Activated CD8-positive, alpha-beta T cell treated with anti-CD3 and anti-CD28 coated beads for 36 hours (primary cell): ENCODE measurements at places on chromosomes 4 and X. TPM values are rescaled to one million over a fixed set of nuclear protein-coding genes. Genes with fewer than 3 reads are reported as not detected.
A peak's percentile ranks its signal among the peaks of the same experiment; 100 is the strongest.

- DNase-seq, result no peak
Measured at GRCh38 chr4:174657472-174657871, 135.2 kb upstream of the HPGD start.

The FRMD7 gene
- not detected for total RNA-seq

- no peak for DNase-seq
Measured at GRCh38 chr4:41145571-41146078, 68.7 kb downstream of the APBB2 start.

DNA sequence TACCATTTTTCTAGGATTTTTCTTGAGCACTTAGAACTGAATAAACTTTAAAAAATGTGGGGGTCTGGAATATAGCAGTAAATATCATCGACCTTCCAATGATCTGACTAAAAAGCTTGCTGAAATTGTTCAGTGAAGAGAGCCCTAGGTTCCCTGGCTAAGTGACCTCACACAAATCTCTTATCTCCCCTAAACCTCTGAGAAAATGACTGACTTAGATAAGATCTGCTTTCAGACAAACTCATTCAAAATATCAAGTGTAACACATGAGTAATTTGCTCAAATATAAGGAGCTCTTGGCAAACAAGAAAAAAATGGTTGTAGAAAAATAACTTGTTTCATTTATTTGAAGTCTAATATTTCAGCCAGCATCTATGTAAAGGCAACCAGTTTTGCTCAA, 441.7 kb upstream of the SLIT2 start:
- DNase-seq, result no peak

DNA sequence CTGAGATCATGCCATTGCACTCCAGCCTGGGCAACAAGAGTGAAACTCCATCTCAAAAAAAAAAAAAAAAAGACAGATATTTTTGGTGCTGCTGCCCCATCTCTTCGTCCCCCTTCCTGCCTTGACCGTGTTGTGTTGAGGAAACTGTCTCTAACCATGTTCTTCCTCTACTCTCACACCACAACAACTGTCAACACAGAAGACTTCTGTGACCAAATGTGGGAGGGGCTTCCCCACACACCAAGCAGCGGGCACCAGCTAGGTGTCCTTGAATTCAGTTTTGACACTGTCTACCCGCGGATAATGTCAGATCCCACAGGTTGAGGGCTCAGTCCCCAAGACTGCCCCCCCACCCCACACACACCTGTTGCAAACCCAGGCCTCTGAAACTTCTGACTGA, 104.7 kb upstream of the BCOR start:
- peak; percentile 35 for DNase-seq

DNA sequence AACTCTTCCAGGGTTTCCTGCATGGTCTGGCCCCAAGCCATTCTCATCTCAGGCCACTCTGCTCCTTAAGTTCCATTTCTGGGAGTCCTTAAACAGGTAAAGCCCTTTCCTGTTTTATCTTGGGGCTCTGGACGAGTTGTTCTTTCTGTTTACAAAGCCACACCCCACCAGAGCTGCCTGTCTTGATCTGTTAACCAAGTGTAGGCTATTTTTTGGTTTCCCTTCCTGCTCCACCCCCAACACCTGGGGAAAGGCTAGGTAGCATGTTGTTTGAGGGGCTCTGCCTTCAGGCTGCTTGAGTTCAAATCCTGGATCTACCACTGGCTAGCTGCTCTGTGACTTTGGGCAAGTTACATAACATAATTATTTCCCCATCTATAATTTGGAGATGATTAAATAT, 40.0 kb downstream of the ERVMER34-1 start:
- DNase-seq, result no peak

- no peak for DNase-seq
Measured at GRCh38 chrX:31374786-31375185, 302.9 kb upstream of the FTHL17 start.

The NFXL1 gene
- total RNA-seq, result 14.5 TPM

GRCh38 chr4:116132946-116133345, 952.4 kb downstream of the TRAM1L1 start:
- no peak for DNase-seq

DNA sequence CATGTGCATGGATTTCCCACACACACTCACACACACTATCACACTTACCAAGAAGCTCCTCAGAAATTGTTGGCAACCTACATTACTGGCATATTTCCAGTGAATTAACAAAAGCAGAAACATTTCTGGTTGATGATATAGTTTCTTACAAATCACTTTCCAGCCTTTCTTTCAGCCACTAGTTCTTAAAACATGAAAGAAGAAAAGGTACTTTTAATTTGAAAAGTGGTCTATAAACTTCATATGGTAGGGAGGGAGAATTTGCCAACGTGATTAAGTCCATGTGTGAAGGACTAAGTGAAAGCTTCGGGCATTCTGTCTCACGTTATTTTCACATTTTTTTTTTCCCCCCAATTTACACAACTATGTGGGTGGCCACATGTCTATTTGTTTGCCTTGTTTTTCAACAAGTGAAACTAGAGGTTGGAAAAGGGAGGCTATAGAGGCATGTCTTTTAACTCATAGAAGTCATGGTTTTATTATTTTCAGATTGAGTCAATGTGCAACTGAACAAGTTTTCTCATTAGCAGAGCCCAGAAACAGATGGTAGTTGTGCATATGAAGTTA, 832.1 kb upstream of the INTU start:
- DNase-seq, result no peak

- DNase-seq, result no peak
Measured at GRCh38 chr4:137952116-137952515, 290.0 kb downstream of the SLC7A11 start.

The NOX1 gene
- not detected for total RNA-seq

GRCh38 chrX:84666086-84666485, 163.8 kb upstream of the HDX start:
- no peak for DNase-seq

DNA sequence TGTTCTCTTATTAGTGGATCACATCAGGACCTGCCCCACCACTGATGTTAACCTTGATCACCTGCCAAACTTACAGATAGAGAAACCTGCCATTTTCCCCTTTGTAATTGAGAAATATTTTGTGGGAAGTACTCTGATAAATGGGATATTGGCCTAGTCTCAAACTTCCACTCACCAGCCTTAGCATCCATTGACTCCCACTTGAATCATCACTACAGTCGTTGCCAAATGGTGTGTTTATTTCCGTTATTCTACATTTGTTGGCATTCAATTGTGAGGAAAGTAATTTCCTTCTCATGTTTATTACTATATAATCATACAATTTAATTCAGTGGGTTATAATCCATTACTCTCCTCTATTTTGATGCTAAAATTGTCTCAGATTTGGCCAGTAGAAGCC, 156.4 kb upstream of the CXCL13 start:
- DNase-seq, result no peak

The GAGE2A gene
- not detected for total RNA-seq

DNA sequence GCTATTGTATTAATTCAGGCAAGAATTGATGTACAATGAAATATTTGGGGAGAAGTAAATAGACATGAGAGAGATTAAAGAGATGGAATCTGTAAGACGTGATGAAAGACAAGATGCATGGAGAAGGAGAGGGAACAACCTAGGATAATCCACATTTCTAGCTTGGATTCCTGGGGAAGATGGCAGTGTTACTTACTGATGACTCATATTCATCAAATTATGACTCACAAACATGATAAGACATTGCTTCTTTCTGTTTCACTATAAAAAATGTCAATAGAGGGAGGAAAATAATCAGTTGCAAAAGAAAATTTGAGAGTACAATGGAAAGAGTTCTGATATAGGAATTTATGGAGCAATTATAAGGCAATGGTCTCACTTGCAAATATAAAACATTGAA, 104.1 kb upstream of the BMP3 start:
- no peak for DNase-seq

DNA sequence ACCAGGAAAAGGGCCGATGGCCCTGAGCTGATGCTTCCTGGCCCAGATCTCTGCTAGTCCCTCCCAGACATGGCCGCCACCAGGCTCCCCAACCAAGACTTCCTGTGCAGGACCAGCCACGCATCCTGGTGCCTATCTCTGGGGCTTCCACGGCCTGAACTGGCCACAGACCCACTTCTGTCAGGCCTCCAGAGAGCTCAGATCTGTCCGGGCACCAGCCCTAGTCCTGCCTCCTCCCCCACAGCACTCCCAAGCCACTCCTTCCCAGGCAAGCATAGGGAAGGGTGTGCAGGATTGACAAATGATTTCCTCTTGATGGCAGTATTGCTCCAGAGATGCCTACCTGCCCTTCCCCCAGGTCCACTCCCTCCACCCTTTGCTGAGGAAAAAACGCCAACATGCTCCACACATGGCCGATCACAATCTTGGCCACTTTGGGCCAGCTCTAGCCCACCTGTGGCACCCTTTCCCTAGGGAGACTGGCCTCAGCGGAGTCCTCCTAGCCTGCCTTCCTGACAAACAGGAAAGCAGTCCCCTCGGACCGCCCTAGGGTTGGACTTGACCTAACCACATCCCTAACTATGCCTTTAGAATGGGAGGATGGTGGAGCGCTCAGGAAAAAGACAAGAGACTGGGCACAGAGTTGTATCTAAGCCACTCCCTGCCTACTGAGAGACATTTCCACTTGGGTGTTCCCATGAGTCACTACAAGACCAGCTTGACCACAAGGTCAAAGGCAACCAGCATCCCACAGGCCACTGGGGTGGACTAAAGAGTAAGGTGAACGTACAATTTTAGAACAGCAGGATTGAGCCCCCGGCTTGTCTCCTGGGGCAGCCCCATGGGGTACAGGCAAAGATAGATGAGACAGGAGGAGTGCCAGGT, 277.5 kb upstream of the AGTR2 start:
- no peak for DNase-seq

The CYLC1 gene
- total RNA-seq, result not detected

- DNase-seq, result no peak
Measured at GRCh38 chr4:57378766-57379165, 268.6 kb upstream of the IGFBP7 start.

- DNase-seq, result no peak
Measured at GRCh38 chrX:110915111-110915510, 119.5 kb upstream of the CHRDL1 start.

- DNase-seq, result no peak
Measured at GRCh38 chr4:2963966-2964471, 648 bp downstream of the GRK4 start.

- no peak for DNase-seq
Measured at GRCh38 chrX:105221374-105221773, 880 bp upstream of the TEX13A start.

DNA sequence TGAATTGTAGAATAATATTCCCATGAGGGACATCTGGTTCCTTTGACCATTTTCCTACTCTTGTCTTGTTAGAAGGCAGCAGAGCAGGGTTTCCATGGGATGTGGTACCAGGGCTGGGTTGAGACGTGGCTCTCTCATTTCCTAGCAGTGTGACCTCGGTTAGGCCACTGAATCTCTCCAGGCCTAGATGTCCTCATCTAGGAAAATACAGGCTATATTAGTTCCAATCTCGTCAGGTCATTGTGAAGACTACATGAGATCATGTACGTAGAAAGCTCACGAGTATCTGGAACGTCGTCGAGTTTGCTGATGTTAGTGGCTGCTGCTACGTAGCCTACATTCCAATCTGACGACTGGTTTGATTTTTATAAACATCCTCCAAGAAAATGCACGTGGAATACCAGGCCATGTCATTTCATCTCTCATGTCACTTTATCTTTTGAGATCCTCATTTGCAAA, 278.2 kb upstream of the GATB start:
- DNase-seq, result no peak

The TLR8 gene
- not detected for total RNA-seq

The FANCB gene
- 15.1 TPM for total RNA-seq

The MAGEB2 gene
- not detected for total RNA-seq

DNA sequence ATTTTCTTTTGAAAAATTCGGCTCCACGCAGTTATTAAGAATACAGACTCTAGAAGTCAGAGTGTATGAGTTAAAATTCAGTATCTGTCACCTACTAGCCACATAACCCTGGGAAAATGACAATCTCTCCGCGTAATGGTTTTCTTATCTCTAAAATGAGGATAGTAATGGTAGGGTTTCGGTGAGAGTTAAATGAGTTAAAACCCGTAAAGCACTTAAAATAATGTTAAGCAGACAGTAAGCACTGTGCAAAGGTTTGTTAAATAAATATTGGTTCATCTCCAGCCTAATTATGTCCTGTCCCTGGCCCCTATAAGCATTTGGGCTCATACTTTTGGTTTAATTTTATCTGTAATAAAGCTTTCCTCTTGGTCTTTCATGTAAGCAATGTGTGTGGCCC, 350.8 kb upstream of the GRIA3 start:
- no peak for DNase-seq

GRCh38 chr4:105934386-105934785, 39.1 kb downstream of the NPNT start:
- no peak for DNase-seq

GRCh38 chr4:41006141-41006540, 208.2 kb downstream of the APBB2 start:
- no peak for DNase-seq

DNA sequence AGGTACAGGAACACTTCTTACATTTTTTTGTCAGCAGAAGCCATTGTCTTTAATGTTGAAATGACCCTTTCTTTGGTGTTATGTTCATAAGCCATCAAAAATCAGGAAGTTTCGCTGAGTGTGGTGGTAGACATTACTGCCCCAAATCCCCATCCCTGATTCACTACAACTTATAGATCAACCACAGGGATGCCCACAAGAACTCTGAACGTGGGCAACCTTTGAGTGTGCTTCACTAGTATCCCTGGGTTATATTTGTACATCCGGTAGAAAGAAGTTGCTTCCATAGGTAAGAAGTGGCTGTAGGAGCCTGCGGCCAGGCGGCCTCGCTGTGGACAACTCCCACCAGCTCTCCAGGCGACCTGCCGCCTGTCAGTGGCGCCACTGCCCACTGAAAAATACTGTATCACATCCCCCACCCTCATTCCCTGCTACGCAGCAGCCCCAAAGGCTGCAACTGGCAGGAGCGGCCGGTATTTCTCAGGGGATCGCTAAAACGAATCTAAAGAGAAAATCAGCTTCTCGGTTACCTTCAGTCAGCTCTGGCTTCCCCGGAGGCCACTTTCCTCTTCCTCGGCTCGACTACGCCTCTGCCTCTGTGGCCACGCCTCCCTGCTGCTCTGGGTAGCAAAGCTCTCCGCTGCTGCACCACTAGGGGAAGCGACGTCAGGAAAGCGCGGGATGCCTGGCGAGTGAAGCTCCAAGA, 13.9 kb upstream of the ETDC start:
- DNase-seq, result peak; percentile 81

DNA sequence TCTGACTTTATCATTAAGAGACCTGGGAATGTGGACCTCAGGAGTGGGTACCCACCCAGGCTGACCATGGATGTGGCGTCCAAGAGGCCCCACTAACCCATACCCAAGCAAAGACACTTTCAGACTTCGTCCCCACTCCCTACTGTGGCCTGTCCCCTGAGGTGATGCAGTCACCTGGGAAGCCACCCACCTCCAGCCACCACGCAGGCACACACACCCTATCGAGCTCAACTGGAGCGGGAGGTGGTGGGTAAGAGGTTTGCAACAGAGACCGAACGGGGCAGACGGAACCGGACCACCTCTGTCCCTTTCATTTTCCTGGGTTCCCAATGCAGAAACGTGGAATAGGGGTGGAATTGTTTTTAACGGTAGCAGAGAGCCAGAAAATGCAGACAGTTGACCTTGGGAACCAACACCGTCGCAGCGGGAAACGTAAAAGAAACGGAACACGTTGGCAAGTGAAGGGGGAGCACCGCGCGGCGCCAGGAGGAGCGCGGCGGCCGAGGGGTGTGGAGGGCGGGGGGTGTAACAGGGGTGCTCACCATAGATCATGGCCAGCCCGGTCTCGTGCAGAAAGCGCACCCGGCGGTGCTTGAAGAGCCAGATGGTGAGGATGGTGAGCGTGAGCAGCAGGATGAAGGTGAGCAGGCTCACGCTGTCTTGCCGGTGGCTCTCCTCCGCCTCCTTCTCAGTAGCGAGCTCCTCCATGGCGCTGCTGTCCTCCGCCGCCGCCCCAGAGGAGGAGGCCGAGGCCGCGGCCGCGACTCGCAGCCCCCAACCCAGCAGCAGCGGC, 559 bp downstream of the SLC9A7 start:
- peak; percentile 29 for DNase-seq
